ENCODE measurements at places on chromosomes 5 and 9.
A peak's percentile ranks its signal among the peaks of the same experiment; 100 is the strongest.

GRCh38 chr5:127671218-127671617 is 22.3 kb downstream of the CTXN3 start:
- no peak for DNase-seq

GRCh38 chr5:24208686-24209106 is 436.1 kb downstream of the CDH10 start:
- DNase-seq, result no peak

GRCh38 chr5:20572614-20573013 is 584.6 kb upstream of the CDH18 start:
- peak; percentile 72 for DNase-seq

GRCh38 chr5:113162208-113162607 is 185.6 kb downstream of the DCP2 start:
- DNase-seq, result no peak

All from non-pigmented ciliary epithelial cell (primary cell).